NCI-H1417 (cell line): ENCODE measurements at places on chromosomes 13 and 19.

DNA sequence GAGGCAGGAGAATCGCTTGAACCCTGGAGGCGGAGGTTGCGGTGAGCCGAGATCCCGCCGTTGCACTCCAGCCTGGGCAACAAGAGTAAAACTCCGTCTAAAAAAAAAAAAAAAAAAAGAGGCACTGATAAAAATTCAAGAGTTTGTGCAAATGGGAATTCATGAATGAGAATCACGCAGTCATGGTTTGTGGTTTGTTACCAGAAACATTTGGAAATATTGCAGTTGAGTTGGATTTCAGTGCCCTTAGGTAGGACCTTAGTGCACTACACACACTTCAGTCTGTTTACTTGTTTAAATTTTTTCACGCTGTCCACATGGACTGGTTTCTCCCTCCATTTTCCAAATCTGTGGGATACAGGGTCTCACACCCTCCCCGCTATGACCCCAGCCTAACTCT lies 28.4 kb downstream of the ZNF844 start:
- DNase-seq = no peak

- no peak for DNase-seq
These were observed 7.6 kb downstream of the DNAJB1 start for GRCh38 chr19:14510311-14511228.

DNA sequence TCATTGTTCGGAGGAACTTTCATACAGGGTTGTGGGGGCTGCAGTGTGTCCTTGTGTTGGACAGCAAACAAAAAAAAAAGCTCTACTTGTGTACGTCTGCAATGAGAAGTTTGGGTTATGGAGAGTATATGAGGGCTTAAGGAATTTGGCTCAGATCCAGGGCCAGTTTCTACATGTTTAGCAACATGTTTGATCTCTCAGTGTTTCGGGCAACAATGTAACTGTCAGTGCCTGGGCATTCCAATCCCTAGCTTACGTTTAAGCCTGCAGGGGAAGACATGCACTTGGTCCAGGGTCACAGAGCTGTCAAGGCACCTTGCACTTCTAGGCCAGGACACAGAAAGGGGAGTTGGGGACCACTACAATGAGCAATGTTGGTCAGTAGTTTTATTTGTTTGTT lies 13.9 kb downstream of the ZNF543 start:
- no peak for DNase-seq

DNA sequence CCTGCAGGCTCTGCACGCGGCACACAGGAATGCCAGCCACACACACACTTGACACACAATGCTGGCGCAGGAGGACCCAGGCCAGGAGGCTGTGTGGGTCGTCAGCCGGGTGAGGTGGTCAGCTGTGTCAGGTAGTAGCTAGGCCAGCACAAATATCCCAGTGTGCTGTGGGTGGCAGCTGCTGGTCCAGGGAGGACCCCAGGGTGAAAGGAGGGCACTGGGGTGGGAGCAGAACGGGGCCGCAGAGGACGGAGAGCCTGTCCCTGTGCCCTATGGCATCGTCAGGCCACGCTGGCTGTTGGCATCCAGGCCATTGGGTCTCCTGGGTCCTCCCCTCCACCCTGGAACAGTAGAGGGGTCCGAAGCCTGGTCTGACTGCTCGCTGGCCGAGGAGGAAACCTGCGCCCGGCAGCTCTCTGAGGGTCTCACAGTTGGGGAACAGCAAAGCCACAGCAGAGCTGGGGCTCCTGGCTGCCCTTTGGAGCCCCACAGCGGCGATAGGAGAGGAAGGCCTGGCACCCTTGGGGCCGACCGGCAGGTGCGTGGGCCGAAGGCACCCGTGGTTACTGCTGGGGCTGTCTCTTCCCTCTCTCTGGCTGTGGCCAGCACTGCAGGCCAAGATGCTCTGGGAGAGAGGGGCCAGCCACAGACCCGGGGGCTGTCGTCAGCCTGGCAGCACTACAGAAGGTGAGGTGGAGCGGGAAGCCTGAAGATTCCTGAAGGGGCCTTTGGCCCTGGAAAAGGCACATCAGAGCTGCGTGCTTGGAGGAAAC lies 27.3 kb downstream of the C13orf46 start:
- no peak for DNase-seq

GRCh38 chr13:100493418-100493817 lies 95.2 kb downstream of the GGACT start:
- no peak for DNase-seq

- DNase-seq = no peak
These were observed 122.9 kb downstream of the TSHZ3 start for GRCh38 chr19:31226151-31226935.

DNA sequence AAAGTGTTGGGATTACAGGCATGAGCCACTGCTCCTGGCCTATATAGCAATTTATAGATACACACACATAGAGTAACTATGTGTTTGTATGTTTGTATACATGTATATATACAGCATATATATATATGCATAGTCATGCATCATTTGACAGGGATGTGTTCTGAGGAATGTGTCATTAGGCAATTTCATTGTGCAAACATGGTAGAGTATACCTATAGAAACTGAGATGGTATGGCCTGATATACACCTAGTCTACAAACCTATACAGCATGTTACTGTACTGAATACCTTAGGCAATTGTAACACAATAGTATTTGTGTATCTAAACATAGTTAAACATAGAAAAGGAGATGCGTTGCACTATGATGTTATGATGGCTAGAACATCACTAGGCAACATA lies 53.0 kb upstream of the PCCA start:
- DNase-seq = no peak

DNA sequence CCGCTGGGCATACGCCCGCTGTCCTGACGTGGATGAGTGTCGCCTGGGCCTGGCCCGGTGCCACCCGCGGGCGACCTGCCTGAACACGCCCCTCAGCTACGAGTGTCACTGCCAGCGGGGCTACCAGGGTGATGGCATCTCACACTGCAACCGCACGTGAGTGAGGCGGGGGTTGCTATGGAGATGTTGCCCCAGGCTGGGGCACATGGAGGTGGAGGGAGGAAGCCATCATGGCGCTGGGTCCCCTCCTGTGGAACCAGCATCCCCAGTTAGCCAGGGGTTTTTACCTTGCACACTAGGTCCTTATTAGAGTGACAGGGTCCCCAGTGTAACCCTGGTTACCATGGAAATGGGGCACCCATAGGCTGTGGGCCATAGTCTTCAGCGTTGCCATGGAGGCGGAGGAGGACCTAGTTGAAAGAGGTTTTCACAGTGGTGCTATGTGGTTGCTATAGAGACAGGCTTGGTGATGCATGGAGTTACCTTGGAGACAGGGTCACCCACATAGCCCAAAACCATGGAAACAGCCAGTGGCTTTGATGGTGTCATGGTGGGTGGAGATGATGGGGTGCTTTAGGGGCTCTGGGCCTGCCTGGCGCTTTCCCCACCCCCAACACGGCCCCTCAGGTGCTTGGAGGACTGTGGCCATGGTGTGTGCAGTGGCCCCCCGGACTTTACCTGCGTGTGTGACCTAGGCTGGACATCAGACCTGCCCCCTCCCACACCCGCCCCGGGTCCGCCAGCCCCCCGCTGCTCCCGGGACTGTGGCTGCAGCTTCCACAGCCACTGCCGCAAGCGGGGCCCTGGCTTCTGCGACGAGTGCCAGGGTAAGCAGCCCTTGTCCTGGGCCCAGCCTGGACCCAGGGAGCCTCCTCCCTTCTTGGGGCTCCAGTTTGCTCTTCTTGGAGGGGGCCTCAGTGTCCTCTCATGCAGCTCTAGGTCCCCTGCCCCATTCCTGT lies 27.1 kb downstream of the MEGF8 start:
- peak; percentile 58 for DNase-seq

- no peak for DNase-seq
These were observed 419.3 kb upstream of the KLHL1 start for GRCh38 chr13:70527599-70527998.

DNA sequence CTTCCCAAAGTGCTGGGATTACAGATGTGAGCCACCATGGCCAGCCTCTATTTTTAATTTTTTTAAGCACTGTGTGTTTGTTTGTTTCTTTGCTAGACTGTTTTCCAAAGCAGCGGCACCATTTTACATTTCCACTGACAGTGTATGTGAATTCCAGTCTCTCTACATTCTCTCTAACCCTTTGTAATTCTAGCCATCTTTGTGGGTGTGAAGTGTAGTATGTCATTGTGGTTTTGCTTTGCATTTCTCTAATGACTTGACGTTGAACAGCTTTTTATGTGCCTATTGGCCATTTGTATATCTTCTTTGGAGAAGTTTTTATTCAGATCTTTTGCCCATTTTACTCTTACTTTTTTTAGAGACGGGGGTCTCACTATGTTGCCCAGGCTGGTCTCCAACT lies 11.6 kb downstream of the PNPLA6 start:
- DNase-seq = no peak
